ENCODE measurements at places on chromosomes 7 and 10.

DNA sequence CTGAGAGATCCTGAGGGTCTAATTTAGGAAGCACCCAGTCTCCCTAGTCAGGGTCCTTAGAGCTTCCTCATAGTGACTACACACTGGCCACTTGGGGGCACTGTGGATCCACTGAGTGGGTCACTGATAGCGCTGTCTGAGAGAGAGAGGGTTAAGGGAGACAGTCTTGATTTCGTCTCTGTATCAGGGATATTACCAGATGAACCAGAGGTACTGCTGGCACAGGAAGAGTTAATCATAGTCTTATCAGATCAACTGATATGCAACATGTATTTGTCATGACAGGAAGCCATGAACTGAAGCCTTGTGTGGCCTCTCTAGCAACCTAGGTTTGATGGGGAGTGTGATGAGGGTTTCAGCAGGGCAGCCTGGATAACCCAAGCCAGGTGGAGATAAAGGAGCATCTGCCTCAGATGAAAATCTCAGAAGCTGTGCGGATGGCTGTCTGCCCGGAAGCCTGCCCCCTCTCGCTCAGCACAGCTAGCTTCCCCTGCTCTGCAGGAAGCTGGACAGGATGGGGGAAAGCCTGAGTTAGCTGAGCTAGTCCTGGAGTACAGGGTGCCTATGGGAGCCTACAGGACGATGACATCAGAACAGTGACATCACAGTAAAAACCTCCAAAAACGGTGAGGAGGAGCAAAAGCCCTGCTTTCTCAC, 214.0 kb upstream of the PRSS1 start:
- DNase-seq: peak; percentile 78

DNA sequence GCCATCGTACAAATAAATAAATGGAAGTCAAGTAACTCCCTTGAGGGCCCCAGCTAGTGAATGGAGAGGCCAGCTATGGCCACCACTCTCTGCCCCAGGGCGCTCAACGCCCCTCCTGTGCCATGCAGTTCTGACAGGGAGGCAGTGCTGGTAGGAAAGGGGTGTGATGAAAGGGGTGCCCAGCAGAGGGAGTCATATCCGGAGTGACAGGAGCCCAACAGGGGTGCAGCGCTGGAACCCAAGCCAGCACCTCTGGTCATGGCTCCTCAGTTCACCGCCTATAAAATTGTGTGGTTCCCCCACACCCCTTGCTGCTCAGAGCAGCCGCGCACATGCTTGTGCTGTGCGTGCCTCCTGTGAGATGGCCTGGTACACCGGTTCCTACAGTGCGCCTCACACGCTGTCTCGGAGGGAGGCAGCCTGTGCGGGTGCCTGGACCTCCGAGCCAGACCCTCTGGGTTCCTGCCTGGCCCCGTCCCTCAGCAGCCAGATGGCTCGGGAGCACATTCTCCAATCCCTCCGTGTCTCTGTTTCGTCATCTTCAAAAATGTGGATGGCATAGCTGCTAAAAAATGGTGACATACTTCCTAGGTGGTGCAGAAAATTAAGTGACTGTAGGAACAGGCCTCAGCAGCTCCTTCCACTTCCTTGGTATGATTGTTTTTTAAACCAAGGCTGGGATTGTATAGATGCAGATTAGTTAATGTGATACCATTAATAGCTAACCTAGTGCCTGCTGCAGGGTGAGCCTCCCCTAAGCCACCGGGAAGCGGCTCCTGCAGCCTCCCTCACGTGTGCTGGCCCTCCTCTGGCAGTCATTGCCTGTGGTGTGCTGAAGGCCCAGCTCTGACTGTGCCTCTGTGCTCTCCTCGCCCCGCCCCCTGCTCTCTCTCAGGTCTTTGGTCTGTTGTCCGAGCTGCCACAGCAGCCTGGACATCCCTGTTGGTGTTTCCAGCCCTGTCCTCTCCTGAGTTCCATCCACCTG, 125.8 kb downstream of the EGFR start:
- no peak for DNase-seq

DNA sequence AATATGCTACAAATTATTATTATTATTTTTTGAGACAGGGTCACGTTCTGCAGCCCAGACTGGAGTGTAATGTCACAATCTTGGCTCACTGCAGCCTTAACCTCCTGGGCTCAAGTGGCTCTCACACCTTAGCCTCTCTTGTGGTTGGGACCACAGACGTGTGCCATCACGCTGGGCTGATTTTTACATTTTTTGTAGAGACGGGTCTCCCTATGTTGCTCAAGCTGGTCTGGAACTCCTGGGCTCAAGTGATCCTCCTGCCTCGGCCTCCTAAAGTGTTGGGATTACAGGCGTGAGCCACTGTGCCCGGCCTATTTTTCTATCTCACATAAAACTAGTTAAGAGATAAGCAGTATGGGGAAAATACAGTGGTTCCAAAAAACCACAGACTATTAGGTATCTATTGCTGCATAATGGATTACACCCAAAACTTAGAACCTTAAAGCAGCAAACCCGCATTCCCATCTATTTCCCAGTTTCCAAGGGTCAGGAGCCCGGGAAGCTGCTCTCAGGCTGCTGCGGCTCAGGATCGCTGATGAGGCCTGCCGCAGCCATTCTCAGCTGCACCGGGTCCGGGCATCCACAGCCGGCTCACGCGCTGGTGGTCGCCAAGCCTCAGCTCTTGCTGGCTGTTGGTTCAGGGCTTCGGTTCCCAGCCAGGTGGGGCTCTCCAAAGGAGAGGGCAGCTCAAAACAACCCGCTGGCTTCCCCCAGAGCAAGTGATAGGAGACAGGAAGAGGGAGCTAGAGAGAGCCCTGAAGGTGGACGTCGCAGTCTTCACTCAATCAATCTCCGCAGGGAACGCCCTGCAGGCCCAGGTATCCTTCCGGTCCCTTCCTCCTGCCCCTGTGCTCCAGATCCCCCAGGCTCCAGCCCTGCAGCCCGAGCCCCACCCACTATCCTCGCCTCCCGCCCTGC, 128.2 kb downstream of the UBE2H start:
- DNase-seq: peak; percentile 28

DNA sequence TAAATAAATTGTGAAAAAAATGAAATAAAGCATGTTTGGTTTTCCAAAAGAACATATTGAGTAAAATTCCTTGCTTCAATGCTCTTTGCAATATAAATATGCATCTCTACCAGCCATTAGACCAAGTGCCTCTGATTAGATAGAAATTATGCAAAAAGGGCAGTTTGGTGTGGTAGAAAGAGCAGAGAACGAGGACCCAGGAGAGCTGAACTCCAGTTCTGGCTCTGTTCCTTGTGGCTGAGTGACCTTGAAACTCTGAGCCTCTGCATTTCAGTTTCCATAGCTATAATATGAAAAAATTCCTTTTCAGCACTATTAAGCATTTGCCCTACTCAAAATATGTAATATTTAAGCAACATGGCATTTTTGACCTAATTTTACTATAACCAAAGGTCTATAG, 36.5 kb downstream of the COL1A2 start:
- no peak for DNase-seq

DNA sequence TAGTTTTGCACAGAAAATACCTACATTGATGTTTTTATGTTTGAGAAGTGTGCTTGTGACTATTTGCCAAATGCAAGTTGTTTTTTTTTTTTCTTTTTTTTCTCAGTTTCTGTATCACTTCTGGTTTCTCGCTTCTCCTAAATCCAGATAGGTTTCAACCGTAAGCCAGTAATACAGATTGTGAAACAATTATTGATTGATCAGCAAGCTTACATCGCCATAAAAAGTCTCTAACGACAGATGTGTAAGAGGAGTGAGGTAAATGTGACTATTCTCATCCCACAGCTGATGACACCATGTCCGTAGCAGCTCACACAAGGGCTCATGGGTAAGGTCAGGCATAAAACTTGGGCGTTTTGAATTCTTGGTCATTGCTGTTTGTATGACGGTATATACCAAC, 202.8 kb upstream of the AKR1E2 start:
- DNase-seq: no peak

DNA sequence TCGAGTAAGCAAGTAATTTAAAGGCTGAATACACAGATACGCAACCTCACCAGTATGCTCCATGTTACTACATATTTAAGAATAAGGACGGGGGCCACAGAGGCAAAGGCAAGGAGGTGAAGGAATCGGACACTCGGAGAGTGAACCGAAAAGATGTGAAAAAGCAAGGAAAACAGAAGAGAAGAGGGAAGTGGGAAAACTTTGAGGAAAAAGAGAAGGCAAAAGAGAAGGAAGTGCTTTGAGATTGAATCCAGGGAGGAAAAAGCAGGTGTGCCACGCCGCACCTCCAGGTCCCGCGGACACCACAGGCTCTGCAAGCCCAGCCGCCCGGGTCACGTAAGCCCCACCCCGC, 367 bp upstream of the AVL9 start:
- DNase-seq: no peak

DNA sequence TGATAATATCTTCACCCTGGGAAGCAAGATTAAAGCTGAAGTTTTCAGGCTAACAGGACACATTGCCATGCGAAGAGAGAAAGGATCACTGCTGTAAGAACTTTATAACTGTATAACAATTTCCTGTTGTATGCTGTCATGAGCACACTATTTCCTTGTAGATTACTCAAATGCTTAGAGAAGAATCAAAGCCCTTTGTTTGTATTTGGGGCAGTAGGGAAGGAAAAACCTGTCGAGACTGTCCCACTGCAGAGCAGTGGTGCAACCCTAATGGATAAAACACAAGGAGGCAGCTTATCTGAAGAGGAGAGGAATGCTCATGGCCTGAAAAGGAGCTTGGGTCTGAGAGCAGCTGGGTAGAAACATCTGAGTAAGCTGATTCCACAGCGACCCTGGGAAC, 327.7 kb upstream of the NPSR1 start:
- DNase-seq: no peak

DNA sequence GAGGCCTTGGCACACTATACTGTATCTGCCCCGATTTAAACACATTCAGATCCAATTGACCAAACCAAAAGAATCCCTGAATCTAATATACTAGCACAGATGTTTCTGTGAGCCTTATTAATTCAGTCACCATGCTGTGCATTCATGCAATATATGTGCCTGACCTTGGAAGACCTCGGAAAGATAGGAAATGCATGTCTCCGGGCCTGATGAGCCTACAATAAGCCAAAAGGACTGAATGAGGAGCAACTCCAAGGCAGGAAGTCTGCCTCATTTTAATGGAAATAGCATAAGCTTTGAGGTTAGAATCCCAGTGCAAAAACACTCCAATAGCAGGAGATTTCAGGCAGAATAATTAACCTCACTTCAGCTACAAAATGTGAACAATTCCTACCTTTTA, 316.7 kb downstream of the LRRTM3 start:
- DNase-seq: no peak

Data from stimulated activated CD4-positive, alpha-beta T cell treated with anti-CD3 and anti-CD28 coated beads, Interleukin-4, amount 100 ng/mL, for 24 hours (primary cell).